GF-D8 (cell line): ENCODE measurements at places on chromosomes 11 and 22.

GRCh38 chr22:28674121-28674563, 5.5 kb downstream of the TTC28 start:
- DNase-seq = peak; percentile 78

DNA sequence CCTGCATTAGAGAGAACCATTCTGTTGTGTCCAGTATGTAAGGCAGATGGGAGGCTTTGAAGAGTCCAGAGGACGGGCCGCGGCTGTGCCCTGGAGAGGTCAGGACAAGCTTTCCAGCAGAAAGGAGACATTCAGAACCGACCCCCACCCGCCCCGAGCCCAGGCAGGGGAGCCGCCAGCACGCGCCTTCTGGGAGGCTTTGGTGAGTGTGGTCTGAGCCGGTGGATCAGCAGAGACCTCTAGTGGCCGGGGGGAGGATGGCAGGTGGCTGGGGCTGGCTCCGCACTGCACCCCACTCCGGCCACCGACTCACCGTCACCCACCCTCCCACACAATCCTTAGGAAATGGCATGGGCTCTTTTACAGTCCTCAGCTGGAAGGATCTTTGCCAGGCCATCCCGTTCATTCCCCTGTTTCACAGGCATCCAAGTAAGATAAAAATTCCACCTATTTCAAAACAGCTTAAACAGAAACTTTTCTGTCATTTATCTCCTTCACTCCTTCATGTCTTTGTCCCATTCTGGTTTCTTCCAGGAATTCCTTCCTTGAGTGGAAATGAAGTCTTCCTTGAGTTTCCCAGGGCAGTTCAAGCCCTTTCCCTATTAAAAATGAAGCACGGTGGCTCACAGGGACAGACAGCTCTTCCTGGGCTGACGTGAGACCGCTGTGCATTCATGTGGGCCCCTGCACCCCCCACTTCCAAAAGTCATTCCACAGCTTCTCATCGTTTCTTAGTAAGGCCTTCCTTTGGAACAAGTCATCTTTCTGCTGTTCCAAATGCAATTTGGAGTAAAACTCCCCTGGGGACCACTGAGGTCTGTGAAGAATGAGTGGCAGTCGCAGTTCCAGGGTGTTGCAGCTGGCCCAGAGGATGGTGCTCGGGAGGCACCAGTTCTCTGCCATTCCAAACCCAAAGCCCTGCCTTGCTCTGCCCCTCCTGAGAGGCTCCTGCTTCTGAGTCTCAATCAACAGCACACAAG, 91.0 kb downstream of the FEZ1 start:
- DNase-seq = no peak

DNA sequence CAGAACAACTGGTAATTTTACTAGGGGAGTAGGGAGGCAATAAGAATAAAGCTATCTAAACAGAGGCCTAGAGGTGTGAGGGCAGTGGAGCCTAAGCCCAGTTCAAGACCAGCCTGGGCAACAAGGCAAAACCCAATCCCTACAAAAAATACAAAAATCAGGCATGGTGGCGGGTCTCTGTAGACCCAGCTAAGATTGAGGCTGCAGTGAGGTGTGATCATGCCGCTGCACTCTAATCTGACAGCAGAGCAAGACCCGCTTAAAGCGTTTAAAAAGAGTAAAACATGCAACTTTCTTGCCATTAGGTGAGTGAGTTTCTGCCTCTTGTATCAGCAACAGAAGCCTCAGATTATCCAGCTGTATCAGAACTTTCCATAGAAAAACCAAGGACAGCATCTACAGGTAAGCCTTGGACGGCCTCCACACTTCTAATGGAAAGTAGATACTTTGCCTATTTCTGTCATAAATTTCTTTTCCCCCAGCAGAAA, 12.1 kb downstream of the TAF1D start:
- no peak for DNase-seq

DNA sequence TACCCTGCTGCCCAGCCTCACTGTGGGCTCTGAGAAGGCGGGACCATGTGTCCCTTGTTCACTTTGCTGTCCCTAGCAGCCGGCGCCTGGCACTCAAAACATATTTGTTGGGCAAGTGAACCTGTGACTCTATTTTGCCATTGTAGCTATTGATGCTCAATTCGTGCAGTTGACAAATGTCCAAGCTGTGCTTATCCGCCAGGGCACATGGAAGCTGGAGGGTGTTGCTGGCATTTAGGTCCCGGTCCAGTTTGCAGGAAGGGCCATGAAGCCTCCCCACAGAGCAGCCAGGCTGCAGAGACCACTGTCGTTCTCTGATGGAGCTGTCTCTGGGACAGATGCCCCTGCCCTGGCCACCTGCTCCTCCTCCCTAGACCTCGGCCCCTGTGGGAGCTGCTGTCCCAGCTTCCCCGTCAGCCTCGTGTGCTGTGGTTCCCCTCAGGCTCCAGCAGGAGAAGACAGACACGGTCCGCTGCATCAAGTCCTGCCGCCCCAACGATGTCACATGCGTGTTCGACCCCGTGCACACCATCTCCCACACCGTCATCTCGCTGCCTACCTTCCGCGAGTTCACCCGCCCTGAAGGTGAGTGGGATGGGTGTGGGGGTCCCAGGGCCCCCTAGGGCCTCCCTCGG, 71.5 kb downstream of the FBLN1 start:
- DNase-seq = no peak

DNA sequence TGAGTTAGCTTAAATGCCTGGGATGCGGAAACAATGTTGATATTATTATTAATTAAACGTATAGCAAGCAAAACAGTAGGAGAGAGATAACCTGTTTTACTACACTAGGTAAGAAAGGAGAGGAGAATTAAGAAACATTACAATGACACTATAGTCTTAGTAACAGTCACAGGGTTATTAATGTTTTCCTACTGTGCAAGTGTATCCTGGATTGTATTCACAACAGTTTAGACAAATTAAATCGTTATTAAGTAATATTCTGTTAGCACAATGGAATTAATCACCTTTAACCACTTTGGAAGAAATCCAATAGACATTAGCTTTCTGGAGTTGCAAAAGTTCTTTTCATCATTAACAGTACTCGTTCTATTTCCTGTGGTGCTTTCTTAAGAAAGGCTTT, 3.4 kb downstream of the FAM181B start:
- no peak for DNase-seq

- DNase-seq = no peak
Observed at GRCh38 chr22:50531546-50531961, 1.7 kb upstream of the TYMP start.

- DNase-seq = no peak
Observed at GRCh38 chr22:46414704-46415103, 79.2 kb downstream of the TRMU start.

- DNase-seq = no peak
Observed at GRCh38 chr22:24765166-24765565, 9.4 kb downstream of the PIWIL3 start.

- no peak for DNase-seq
Observed at GRCh38 chr11:102972853-102973252, 17.3 kb upstream of the MMP13 start.

GRCh38 chr11:28466506-28466905, 358.3 kb downstream of the METTL15 start:
- no peak for DNase-seq

GRCh38 chr11:13965337-13965736, 2.8 kb downstream of the SPON1 start:
- no peak for DNase-seq

DNA sequence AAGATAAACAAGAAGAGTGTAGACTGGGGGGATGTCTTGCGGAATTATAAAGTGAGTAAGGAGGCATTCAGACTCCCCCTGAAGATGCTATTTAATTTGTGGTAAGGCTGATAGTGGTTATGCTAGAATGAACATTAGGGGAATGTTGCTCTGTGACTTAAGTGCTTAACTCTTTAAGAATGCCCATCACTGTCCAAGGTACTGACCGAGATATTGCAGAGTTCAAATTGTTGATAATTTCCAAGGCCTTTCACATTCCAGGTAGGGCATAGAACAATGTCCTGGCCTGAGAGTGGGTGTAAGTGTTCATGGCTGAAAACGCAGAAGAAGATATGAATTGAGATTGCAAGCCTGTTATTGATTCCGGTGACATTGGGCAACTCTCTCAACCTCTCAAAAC, 90.3 kb upstream of the SEZ6L start:
- DNase-seq = no peak

- DNase-seq = no peak
Observed at GRCh38 chr11:118634431-118635236, 27.2 kb downstream of the PHLDB1 start.

DNA sequence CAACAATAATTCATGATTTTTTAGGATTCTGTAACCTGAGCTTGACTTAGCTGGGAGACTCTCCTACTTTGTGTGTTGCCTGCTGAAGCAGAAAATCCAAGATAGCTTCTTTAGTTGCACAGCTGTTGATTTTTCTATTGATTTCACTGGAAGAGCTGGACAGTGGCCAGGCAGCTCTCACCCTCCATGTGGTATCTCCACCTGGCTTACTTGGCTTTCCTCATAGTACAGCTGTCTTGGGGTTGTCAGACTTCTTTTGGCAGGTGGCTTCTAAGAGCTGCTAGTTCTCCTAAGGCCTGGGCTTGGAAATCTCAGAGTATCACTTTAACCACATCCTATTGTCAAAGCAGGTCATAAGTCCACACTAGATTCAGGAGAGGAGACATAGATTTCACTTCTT, 130.8 kb upstream of the SPON1 start:
- DNase-seq = no peak

DNA sequence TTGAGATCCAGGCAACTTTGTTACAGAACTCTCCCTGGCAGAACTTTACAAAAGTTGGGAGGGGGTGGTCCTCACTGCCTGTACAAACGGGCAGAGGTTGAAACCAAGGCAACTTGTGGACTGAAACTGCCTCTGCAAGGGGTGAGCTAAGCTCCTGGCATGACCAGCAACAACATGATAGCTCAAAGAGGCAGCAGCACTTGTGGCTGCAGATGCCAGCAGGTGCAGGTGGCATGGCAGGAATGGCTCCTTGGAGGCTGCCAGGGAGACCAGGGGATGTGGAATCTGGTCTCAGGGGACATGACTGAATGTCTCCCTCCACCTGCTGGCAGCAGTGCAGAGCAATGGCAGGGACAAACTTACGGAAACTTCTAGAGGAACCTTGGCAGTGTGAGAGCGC, 38.8 kb upstream of the PHF21A start:
- no peak for DNase-seq

- no peak for DNase-seq
Observed at GRCh38 chr11:108734956-108735559, 70.2 kb downstream of the DDX10 start.

DNA sequence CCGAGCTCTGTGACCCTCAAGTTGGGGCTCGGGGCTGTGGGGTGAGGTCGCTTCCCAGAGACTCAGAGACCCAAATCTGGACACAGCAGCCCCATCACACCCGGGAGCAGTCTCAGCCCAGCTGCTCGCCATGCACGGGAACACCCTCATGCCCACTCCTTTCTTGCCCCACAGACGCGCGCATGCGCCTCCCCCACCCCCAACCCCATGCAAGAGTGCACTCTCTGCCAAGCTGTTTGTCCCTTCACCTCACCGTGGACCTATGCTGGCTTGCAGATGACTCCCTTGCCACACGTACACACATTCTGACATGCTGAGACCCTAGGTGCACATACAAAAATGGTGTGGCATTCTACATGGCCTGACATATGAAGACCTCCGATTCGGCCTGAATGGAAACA, 478 bp upstream of the CD248 start:
- no peak for DNase-seq

DNA sequence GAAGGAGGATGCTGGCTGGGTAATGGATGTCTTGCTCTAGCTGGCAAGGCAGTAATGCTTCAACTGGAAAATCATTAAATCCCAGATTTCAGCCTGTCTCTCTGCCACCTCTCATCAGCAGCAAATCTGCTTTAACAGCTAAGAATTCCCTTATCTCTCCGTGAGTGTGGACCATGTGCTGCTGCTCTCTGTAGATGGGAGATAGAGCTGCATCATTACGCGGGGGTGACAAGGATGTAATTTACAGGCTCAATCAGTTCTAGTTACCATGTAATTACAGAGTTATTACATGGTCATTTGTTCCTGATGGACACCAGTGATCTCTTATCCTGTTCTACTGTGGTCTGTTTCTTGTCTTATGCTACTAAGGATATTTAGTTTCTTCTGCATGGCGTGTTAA, 665.4 kb downstream of the NTM start:
- DNase-seq = no peak

DNA sequence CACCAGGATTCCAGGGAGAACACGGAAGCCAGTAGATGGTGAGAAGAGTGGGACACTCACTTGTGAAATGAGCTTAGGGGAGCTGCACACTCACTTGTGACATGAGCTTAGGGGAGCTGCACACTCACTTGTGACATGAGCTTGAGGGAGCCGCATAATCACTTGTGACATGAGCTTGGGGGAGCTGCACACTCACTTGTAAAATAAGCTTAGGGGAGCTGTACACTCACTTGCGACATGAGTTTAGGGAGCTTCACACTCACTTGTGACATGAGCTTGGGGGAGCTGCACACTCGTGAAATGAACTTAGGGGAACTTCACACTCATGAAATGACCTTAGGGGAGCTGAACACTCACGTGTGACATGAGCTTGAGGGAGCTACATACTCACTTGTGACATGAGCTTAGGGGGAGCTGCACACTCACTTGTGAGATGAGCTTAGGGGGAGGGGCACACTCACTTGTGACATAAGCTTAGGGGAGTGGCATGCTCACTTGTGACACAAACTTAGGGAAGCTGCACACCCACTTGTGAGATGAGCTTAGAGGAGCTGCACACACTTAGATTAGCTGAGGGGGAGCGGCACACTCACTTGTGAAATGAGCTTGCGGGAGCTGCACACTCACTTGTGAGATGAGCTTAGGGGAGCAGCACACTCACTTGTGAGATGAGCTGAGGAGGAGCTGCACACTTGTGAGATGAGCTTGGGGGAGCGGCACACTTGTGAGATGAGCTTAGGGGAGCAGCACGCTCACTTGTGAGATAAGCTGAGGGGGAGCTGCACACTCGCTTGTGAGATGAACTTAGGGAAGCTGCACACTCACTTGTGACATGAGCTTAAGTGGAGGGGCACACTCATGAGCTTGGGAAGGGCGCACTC, 59.0 kb downstream of the NCAPD3 start:
- no peak for DNase-seq

- DNase-seq = no peak
Observed at GRCh38 chr11:35174666-35175065, 35.7 kb downstream of the CD44 start.

GRCh38 chr11:119803726-119804294, 74.8 kb upstream of the NECTIN1 start:
- DNase-seq = no peak

GRCh38 chr22:47836957-47837356, 1074.5 kb downstream of the TBC1D22A start:
- DNase-seq = no peak

DNA sequence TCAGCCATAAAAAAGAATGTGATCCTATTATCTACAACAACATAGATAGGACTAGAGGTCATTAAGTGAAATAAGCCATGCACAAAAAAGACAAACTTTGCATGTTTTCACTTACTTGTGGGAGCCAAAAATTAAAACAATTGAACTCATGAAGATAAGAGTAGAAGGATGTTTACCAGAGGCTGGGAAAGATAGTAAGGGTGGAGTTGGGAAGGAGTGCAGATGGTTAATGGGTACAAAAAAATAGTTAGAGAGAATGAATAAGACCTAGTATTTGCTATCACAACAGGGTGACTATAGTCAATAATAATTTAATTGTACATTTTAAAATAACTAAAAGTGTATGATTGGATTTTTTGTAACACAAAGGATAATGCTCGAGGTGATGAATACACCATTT, 27.2 kb upstream of the IL10RA start:
- DNase-seq = no peak
